ENCODE measurements at places on chromosomes 5 and 9.

DNA sequence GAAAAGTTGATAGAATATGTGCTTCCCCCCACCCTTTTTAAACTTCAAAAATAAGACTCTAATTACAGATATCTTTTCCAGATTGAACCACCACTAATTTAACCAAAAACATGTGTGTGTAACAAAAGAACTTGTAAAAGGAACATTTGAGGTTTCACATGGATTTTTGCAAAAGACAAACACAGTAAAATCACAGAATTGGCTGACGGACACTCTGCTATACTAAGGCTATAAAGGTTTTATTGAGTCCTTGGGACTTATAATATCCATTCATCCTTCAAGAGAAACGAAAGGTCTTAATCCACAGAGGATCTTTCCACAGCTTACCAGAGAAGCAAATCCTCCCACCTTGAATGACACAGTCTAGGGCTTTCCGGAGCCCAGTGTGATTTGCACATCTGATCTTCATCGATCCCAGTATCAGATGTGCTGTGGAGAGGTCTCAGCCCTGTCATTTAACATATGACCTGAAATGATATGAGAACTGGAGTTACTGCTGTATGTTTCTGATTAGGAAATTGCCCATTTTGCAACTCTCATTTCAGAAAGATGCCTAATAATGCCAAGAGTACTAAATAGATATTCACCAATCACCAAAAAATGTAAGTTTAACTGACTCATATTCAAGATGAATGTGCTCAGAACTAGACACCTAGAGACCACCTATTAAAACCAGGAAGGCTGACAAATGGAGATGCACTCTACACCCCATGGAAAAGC, 256.5 kb upstream of the FBXL7 start:
- DNase-seq, result no peak

DNA sequence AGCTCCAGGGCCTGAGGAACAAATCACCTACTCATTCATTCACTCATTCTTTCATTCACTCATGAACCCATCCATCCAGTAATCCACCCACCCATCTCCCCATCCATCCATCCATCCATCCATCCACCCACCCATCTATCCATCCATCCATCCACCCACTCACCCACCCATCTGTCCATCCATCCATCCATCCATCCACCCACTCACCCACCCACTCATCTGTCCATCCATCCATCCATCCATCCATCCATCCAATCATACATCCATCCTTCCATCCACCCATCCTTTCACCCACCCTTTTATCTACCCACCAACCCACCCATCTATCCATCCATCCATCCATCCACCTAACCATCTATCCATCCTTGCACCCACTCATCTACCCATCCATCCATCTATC, 35.5 kb upstream of the SLC6A19 start:
- no peak for DNase-seq

DNA sequence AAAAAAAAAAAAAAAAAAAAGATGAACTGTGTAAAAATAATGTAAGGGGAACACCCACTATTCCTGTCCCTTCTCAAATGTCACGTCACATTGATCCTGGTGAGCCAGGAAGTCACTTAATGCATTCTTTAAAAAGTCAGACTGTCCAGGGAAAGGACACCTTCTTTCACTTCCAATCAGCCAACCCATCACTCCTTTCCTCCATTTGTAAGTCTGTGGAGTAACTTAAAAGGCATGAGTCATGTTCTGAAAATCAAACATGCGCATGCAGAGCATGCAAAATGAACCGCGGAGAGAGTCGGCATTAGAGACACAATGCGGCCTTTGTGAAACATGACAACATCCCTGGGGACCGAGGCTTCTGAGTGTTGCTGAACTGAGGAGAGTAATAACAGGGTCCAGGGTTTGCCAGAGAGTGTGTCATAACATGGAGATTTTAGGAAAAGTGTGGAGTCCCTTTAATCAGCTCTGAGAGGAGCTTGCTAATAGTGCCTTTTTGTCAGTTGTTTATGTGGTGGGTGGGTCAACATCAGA, 77.6 kb upstream of the SEMA6A start:
- peak; percentile 63 for DNase-seq

GRCh38 chr5:82911910-82912309, 165.3 kb downstream of the TMEM167A start:
- no peak for DNase-seq

- no peak for DNase-seq
These were observed 52.4 kb upstream of the LIFR start for GRCh38 chr5:38608874-38609273.

DNA sequence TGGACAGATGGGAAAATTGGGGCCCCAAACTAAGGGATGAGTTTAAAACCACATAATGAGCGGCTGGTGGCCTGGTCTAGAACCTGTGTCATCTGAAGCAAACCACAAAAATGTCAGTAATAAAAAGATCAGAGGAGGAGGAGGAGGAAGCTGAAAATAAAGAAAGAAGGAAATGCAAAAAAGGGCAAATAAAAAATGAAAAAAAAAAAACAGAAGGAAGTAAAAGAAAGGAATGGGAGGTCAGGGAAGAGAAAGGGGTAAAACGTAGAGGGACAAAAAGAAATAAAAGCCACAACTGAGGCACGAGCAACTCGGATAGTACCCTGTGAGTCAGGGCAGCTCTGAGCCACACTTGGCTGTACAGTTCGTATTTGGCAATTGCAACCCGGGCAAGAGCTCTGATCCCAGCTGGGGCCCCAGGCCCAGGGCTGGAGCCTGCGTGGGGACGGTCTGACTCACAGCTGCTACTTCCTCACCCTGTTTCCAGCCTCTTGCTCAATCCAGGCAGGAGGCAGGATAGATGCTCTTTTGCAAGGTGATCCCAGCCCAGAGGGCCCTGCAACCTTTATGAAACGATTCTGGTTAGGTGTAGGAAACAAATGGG, 137.9 kb upstream of the TRIM32 start:
- DNase-seq, result no peak

DNA sequence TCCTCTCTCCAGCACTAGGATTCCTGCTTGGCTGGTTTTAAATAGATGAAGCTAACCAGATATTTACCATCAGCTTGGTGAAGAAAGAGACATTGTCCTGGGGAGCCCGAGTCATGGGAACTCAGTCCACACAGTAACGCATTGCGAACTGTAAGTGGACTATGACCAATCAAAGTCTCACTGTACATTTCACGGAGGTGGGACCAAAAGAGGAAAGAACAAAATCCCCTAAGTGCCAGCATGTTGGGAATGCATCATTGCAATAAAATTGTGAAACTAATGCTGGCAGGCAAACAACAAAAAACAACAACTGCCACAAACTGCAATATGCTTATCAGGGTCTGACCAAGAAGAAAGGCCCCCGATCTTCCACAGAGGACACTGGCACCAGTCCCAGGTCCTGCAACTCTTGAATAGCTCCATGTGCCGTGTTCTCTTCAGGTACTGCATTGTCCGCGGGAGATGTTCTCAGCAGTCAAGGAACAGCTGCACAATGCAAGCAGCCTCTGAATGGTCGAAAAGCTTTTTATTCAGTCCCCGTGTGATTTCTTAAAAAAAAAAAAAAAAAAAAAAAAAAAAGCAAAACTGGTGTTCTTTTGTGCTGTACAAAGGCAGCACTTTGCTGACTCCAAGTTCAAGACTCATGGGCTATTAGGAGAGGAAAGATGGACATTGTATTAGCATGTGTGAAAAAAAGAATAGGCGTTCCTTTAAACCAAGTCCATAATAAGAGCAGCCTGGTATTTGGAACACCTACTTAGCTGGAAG, 38.1 kb downstream of the SEMA6A start:
- no peak for DNase-seq

DNA sequence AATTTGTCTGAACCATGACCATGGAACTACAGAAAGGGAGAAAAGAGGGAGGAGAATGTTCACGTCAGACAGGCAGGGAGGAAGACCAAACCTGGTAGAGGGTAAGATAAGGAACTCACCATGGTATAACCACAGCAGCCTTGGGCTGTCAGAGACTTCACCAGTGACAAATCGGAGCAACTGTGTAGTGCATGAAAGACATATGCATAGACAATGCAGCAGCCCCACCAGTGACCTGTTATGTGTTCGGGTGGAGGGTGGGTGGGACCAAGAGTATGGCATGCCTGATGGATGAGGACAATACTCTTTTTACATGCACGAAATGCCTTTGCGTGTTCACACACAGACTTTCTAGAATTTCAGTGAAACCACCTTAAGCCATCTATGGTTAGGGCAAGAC, 221.8 kb upstream of the RASEF start:
- no peak for DNase-seq

GRCh38 chr9:134994926-134995791, 77.4 kb upstream of the FCN1 start:
- no peak for DNase-seq

DNA sequence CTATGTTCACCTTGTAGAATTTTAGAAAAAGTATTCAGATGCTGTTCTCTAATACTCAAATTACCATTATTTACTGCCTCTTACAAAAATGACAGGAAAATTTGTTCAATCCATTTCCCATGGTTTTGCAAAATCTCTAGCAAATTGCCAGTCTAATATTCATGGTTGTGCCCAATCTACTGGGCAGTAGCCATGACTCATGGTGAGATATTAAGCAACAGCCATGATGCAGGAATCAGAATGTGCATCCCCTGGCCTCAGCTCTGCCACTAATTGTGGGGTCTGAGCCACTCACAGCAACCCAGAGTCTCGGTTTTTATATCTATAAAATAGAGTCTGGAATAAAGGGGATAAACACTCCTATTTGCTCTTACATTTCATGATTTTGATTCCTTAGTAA, 353.6 kb downstream of the DEPDC1B start:
- DNase-seq, result no peak

DNA sequence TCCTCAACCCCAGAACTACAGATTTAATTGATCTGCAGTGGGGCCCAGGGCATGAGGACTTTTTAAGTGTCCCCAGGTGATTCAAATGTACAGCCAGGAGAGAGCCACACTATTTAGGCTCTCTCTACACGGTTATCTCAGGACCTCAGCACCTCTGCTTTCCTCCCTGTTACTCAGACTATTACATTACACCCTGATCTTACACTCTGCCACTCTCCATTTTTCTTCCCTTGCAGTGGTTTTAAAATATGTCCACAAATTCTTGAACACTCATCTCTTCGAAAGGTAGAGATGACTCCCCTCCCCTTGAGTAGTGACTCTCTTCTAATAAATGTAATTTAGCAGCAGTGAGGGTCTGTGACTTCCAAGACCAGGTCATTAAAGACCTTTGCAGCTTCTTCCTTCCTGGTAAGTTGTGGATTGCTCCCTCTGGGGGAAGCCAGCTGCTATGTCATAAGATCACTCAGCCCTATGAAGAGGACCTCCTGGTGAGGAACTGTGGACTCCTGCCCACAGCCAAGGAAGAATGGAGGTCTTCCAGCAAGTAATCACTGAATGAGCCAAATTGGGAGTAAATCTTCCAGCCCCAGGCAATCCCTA, 87.5 kb upstream of the SSBP2 start:
- peak; percentile 61 for DNase-seq

GRCh38 chr5:103487822-103488493, 74.6 kb downstream of the NUDT12 start:
- no peak for DNase-seq

DNA sequence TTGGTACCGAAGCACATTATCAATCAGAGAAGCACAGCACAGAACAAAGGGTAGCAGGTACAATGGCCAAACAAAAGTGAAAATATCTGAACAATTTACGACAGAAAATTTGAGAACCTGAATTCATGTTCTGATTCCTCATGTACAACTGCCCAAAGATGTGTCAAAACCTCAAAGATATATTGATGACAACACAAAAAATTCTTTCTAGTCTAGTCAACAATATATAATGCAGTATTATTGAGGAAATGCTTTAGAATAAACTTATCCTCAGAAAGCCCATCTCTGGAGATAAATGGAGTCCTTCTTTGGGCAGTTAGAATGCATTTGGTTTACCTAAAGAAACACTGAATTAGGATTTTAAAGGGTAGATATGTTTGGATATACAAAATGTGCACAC, 6.8 kb upstream of the SMARCA2 start:
- DNase-seq, result no peak

- DNase-seq, result no peak
These were observed 51.9 kb upstream of the RNF38 start for GRCh38 chr9:36451949-36452348.

- DNase-seq, result no peak
These were observed 97.4 kb upstream of the FGF10 start for GRCh38 chr5:44486591-44486990.

- DNase-seq, result peak; percentile 39
These were observed 1.3 kb downstream of the HINT2 start for GRCh38 chr9:35813434-35814105.

GRCh38 chr9:7921545-7922197, 122.1 kb upstream of the DMAC1 start:
- no peak for DNase-seq

DNA sequence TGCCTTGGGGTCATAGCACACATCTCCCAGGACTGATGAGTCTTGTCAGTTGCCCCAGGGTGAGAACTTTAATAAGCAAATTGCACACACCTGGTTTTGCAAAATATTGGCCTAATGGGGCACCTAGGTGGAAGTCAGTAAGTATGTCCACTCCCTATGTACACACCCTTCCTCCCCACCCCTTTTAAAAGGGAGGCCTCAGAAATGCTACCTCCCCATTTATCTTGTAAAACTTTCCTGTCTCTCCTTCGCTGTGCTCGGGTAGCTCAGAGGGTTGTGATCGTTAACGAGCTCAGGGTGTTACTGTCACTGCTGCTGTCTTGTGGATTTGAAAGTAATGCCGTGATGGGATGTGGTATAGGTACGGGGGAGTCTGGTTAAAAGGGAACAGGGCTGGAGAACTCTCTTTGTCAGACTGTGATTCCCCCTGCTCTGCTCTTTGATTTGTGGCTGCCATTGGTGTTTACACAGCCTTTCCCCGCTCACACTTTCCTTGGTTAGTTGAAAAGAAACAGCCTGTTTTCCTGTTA, 26.2 kb downstream of the ZNF462 start:
- no peak for DNase-seq

DNA sequence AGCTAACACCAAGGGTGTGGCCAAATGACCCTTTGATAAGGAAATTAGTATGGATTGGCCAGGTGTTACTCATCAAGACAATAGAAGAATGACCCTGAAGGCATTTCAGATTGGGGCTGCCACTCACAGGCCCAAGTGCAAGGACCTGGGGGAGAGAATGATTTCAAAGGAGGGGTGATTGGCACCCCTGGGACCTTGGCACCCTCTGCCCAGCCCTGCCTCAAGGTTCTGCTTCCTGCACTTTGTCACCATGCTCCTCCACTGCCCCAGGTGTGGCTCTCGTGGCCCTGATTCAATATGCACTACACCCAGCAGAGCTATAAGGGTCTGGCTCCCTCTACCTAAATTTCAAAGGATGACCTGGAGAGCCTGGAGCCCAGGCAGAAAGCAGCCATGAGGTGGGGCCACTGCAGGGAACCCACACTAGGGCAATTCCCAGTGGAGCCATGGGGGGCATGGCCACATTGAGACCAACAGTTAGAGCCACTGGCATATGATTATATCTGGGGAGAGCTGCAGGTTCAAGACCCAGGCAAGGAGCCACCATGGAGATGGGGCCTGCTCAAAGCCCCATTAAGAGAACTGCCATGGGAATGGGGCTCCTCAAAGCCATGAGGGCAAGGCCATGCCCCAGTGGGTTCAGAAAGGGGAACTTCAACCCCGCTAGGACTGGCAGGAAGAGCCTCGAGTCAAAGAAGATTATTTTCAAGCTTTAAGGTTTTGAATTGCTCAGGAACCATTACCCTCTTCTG, 93.0 kb downstream of the CEMIP2 start:
- no peak for DNase-seq
